Stromal cell of bone marrow (primary cell): ENCODE measurements at places on chromosomes 4 and X.
A peak's percentile ranks its signal among the peaks of the same experiment; 100 is the strongest.

DNA sequence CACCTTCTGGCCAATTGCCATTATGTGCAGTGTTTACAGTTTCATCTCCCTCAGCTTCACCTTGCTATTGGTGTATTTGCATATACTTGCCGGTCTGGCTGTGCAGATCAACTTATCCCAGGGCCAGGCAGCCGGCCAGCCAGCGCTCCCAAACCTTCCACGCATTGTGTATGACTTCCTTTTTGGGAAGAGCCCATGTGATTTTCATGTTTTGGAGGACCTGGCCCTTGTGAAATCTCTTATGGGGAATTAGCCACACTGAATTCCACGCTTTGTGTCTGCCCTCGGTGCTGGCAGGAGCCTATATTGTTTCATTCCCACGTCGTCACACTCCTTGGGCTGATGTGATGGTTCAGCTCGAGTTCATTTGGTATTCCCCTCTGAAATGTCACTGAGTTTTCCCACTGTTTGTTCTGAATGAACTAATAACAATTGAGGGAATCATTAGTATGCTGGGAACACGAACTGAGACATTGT is 6.0 kb upstream of the PDLIM3 start:
- no peak for DNase-seq

DNA sequence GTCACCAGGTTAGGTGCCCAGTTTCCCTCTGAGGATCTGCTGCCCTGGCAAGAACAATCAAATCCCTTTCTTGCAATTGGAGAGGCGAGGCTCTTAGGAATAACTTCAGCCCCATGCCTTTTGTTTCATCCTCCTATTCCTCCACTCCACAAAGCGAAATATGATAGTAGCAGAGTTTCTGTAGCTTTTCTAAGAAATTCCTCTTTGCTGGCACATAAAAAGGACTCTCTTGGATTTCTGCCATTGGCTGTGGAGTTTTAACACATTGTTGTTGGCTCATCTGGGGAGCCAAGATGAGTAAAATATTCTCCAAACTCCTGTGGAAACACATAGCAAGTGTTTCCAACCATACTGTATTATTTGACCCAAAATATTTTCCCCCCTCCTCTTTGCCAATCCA is 11.0 kb upstream of the ADGRG2 start:
- no peak for DNase-seq

GRCh38 chr4:18578307-18578706 is 556.8 kb upstream of the LCORL start:
- DNase-seq: no peak

GRCh38 chr4:122625156-122625555 is 4.3 kb upstream of the IL21 start:
- peak; percentile 49 for DNase-seq

DNA sequence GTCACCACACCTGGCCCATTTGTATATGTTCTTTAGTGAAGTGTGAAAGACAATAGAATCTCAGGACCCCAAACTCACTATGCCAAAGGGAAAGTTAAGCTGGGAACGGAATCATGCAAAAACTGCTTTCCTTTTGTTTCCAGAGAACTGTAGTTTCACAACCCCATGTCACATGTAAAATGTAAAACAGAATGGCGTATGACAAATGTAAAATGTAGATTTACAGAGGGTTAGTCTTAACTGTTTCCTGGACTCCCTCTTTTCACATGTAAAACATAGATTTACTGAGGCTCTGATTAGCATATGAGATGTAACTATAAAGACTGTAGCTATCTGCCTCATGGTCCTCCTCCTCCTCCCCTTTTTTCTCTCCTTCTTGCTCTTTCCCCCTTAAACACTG is 66.3 kb downstream of the ABLIM2 start:
- DNase-seq: no peak

- DNase-seq: no peak
Measured at GRCh38 chr4:108799306-108799705, 36.5 kb upstream of the ETNPPL start.

GRCh38 chr4:136025540-136025939 is 1506.8 kb downstream of the PCDH18 start:
- DNase-seq: no peak

GRCh38 chr4:69718396-69719271 is 41.8 kb downstream of the SULT1B1 start:
- DNase-seq: no peak

GRCh38 chr4:95293014-95293413 is 255.8 kb downstream of the UNC5C start:
- DNase-seq: no peak

GRCh38 chr4:185318679-185319078 is 77.0 kb downstream of the LRP2BP start:
- no peak for DNase-seq

GRCh38 chr4:100106982-100107381 is 83.3 kb downstream of the DDIT4L start:
- DNase-seq: no peak

DNA sequence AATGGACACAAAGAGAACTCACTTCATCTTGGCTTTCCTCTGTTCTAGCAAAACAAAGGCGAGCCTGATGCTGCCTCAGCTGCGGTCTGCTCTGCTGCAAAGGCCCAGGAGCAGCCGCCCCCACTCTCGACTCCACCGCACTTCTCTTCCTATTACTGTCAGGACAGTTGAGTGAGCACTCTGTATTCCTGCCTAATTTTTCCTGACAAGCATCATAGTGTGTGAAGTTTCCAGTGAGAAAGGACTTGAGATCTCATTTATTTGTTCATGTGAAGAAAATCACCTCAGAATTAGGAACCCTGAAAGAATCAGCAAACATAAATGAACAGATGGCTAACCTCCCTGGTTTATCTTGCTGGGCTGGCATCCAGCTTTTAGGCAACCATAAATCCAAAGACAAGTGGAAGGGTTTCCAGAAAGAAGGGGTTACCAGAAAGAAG is 15.6 kb downstream of the SCARB2 start:
- DNase-seq: no peak

GRCh38 chrX:53430231-53430630 is 3.9 kb downstream of the HSD17B10 start:
- no peak for DNase-seq

GRCh38 chr4:78818530-78819079 is 42.5 kb downstream of the BMP2K start:
- DNase-seq: no peak

- DNase-seq: peak; percentile 13
Measured at GRCh38 chr4:89324671-89325070, 17.1 kb upstream of the GPRIN3 start.

DNA sequence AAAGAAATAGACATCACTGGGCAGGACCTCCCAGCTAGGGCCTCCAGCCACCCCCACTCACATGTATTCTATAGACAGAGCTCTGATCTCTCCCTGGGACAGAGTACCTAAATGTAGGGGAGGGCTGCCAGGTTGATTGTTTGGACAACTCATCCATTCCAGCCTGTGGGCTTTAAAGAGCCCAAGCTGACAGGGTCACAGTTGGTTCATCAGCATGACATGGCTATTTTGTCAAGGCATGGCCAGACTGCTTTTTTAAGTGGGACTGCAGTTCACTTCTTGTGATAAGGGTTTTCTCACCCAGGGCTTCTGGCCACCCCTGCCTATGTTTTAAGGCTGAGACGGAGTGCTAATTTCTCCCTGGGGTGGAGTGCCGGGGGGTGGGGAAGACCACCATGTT is 63.3 kb downstream of the KLHL4 start:
- DNase-seq: no peak

DNA sequence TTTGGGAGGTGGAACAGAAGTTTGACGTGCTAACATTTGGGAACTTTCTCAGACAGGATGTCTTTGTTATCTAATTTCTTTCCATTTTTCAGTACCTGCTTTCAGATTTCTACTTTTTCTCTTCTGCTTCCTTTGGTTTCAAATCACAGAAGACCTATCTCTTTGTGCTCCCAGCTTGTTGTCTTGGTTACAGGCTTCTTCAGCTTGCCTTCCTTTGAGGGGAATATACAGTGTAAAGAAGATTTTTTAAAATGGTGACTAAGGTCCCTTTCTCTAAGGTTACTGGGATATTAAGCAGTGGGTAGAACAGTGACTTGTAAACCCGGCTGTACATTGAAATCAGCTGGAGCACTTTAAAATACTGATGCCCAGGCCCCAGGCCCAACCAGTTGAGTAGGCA is 48.0 kb downstream of the TMEM164 start:
- no peak for DNase-seq

DNA sequence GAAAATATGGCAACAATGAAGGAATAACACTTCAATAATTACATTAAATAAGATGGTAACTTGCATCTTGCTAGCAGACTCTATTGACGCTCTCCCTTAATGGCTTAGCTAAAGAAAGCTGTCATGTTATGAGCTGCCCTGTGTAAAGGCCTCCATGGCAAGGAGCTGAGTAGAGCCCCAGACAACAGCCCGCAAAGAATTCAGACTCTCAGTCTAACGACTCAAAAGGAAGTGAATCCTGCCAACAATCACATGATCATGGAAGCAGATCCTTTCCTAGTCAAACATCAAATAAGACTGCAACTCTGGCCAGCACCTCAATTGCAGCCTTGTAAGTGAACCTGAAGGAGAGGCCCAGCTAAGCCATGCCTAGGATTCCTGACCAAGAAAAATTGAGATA is 157.6 kb downstream of the MAB21L2 start:
- no peak for DNase-seq

GRCh38 chr4:10364194-10364593 is 93.0 kb downstream of the ZNF518B start:
- no peak for DNase-seq

DNA sequence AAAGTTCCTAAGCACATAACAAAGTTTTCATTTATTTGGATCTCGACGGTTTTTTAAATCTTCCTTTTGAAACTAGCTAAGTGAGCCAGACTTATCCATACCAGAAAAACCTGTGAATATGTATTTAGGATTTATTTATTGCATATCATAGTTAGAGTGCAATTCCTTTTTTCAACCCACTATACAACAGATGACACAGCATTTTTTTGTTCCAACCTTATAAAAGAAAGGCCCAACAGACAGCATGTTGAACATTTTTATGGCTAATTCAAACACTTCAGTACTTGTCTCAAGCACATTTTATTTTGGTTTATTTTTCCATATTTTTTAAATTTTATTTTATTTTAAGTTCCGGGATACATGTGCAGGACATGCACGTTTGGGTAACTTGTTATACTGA is 15.1 kb upstream of the RNF128 start:
- no peak for DNase-seq

GRCh38 chrX:48107717-48108116 is 22.7 kb upstream of the SPACA5B start:
- DNase-seq: no peak

GRCh38 chr4:57442831-57443291 is 332.7 kb upstream of the IGFBP7 start:
- DNase-seq: no peak

GRCh38 chrX:135384161-135384836 is 37.4 kb upstream of the SMIM10L2A start:
- no peak for DNase-seq

GRCh38 chrX:118519411-118520215 is 24.0 kb downstream of the DOCK11 start:
- peak; percentile 63 for DNase-seq

- DNase-seq: peak; percentile 93
Measured at GRCh38 chr4:20687864-20688263, 12.4 kb upstream of the PACRGL start.

DNA sequence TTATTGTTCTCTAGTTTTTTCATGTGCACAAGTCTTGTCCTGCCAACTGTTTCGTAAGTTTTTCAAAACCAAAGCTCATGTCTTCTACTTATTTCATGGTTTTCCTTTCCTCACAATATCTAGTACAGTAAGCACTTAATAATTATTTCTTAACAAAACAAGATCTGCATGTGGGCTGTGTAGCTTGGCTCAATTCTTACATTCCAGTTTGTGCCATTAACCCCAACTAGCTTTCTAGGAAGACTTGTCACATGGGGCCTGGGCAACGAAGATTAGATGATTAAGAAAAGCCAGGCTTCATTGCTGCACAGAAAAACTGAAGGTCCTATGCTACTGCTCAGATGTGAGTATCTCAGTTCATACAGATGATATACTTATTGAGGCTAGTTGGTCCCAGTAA is 155.3 kb upstream of the TEX13A start:
- DNase-seq: peak; percentile 26

DNA sequence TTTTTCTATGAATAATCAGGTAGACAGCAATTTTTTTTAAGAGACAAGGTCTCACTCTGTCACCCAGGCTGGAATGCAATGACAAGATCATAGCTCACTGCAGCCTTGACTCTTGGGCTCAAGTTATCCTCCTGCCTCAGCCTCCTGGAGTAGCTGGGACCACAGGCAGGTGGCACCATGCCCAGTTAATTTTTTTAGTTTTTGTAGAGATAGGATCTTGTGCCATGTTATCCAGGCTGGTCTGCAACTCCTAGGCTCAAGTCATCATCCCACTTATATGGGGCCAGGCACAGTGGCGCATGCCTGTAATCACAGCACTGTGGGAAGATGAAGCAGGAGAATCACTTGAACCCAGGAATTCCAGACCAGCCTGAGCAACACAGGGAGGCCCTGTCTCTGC is 26.8 kb downstream of the AFAP1 start:
- no peak for DNase-seq

GRCh38 chrX:86078650-86079049 is 31.3 kb upstream of the CHM start:
- DNase-seq: no peak

- DNase-seq: no peak
Measured at GRCh38 chr4:155187989-155188388, 20.4 kb upstream of the NPY2R start.

DNA sequence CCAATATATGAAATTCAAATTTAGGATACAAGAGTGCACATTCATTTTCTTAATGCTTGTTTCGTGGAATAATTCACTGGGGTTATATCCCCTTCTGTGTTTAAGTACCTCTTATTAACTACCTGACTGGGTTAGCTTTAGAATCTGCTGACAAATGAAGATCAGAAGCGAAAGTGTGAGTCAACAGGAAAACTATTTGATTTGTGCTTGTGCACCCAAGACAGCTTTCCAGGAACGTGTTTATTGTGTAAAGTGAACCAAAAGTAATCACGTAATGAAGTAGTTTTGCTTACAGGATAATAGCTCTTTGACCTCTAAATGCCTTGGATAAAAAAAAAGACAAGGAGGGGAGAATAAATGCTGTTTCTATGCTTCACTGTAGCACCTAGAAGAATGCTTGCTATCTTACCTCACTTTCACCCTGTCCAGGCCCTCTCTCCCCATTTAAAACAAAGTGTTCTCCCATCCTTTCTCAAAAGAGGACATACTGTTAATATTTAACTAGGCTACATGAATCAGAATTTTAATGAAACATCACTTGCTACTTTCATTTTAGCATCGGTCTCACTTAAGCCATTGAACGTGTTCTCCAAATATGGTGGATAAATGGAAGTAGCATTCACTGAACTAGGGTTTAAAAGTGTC is 141.9 kb downstream of the THOC2 start:
- no peak for DNase-seq

DNA sequence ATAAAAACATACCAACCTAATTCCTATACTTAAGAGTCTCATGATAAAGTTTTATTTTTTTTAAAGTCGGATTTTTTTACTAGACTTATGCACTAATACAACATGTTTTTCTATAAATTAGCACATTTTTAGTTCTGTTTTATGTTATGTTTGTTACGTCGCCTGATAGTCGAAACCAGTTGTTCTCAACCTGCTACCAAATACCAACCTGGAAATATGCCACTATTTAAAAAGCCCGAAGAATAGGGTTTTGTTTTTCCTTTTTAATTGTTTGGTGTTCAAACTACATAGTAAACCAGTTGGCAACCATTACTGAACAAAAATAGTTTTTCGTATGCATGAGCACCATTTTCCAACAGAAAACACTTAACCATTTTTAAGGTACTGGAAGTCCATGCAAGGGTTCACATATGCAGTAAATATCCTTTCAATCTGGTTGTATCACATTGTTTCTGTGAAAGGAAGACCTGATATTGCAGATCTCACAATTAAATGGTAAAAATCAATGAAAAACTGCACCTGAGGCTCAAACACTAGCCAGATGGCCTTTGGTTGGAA is 1.4 kb downstream of the WDFY3 start:
- no peak for DNase-seq
